NCI-H460 (cell line): ENCODE measurements at places on chromosomes 7 and 10.

- no peak for DNase-seq
Measured at GRCh38 chr10:7833210-7833609, 14.9 kb downstream of the TAF3 start.

DNA sequence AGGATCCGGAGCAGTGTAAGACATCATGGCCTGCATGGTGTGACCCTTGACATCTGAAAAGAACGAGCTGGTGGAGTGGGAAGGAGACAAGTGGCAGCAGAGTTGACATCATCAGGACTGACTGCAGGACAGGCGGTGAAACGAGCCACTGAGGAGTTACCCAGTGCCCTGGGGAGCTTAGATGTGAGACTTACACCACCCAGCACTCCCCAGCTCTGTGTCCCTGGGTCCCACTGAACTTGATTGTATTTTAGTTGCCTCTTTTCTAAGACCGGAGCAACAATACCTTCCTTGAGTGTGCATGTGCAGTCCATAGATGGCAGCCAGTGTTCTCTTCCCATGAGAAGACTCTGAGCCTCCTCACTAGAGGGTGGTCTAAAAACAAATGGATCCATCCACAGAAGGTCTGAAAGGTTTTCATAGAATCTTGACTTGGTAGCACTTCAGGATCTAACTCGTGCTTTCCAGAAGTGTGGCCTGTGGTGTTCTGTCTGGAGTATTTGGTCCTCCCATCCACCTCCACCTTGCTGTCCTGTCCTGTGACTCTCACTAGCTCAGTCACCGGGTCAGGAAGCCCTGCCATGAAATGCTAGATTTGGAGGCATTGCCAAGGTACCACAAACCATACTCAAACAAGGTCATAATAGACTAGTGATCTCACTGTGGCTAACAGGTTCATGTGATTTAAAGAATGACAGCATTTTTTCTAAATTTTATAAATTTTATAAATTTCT is 59.0 kb downstream of the IKZF1 start:
- no peak for DNase-seq

DNA sequence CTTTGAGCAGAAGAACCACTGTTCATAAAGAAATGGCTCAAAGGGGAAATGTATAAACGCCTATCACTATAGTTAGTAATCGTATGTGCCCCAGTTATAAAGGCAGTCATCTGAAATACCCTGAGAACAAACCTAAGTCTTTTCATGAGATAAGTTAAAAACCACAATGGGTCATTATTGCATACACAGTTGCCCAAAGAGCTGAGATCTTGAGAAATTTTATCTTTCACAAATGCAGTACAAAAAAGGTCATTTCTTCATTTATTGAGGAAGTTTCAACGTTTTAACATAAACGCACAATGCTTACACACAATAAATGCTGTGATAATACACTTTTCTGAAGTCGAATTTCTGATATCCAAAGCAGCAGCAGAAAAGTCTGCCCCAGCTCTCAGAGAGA is 114.4 kb downstream of the MICU1 start:
- DNase-seq: no peak

DNA sequence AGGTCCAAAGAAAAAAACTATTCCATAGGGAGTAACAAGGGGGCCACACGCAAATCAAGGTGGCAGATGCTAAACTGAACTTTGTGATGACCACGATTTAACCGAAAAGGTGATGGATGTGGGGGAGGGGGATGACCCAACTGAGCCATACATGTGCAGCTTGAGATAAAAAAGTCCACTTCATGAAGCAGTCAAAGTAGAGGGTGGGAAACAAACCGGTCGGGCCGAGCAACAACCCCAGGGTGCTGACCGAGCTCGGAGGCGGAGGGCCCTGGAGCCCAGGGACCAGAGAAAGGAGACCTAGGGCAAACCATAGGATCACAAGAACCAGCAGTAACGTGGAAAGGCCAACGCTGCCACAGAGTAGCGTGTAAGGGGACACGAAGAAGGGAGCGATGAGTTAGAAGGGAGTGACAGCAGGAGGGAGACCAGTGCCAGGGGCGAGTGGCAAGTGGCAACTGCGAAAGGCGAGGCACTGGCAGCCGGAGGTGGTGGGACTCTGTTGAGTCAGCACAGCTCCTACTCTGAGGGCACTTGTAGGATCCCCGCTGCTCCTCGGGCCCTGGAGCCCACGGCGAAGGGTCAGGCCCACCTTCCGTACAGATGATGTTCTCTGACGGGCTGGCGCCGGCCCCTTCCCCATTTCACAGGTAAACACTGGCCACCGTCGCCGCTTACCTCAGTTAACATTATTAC is 540 bp downstream of the SNX13 start:
- peak; percentile 39 for DNase-seq

DNA sequence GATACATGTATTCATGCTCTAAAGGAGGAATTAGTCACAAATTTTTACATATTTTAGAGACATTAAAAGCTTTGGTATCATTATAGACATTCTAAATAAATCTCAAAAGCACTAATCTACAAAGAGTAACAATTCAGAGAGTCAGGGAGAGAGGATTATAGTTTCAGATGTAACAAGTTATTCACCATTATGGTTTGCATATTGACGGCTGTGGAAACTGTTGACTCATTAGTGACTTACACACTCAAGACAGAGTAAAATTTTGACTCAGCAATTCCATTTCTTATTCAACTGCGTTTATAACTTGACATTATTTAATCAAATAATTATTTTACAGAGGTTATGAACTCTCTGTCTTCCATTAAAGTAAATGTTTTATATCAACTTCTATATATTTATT is 95.4 kb upstream of the SEMA3C start:
- no peak for DNase-seq

DNA sequence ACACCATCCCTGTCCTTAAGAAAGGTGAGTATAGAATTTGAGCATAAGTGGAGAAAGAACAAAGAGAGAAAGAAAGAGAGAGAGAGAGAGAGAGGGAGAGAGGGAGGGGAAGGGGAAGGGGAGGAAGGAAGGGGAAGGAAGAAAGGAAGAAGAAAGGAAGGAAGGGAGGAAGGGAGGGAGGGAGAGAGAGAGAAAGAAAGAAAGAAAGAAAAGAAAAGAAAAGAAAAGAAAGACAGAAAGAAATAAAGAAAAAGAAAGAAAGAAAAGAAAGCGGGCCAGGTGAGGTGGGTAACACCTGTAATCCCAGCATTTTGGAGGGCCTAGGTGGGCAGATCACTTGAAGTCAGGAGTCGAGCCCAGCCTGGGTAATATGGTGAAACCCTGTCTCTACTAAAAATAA is 19.9 kb downstream of the CCL24 start:
- no peak for DNase-seq

- DNase-seq: no peak
Measured at GRCh38 chr7:83957333-83957732, 237.3 kb downstream of the SEMA3A start.

- no peak for DNase-seq
Measured at GRCh38 chr7:108239501-108240225, 109.5 kb upstream of the LAMB4 start.
